ENCODE measurements at places on chromosomes 1 and 21. TPM values are rescaled to one million over a fixed set of nuclear protein-coding genes. Genes with fewer than 3 reads are reported as not detected.

Gene IRF6
- 104 TPM for total RNA-seq

Gene DPM3
- 130 TPM for total RNA-seq

Gene SH2D2A
- 5.4 TPM for total RNA-seq

Gene MTX1
- total RNA-seq = 31.3 TPM

Gene KCNC4
- 25.5 TPM for total RNA-seq

Gene PLOD1
- 100 TPM for total RNA-seq

Gene DENND2D
- total RNA-seq = 42.8 TPM

Gene ZNF593OS
- 0.29 TPM for total RNA-seq

Gene CD55
- total RNA-seq = 17.9 TPM

Gene BSND
- not detected for total RNA-seq

Gene KIF14
- total RNA-seq = 0.43 TPM
